ENCODE measurements at places on chromosomes 2 and 18. TPM values are rescaled to one million over a fixed set of nuclear protein-coding genes. Genes with fewer than 3 reads are reported as not detected.

DNA sequence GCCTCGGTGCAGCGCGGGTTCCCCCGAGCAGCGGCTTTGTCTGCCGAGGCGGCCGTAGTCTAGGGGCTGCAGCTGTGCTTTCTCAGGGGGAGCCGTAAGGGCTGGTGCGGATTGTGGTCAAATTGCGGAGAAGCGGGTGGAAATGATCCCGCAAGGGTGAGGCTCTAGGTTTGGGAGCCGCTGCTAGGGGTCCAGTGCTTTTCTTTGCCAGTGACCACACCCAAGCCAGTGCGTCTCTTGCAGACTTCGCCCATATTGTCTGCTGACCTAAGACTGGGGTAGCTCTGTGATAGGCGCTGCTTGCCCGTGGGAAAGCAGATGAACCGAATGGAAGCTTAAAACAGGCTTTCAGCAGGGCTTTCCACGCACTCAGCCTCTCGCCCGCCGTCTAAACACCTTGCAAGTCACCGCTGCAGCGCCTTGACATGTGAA lies 2.1 kb downstream of the DPYSL5 start:
- H3K4me3 ChIP-seq = no peak overlapping the region
- H3K36me3 ChIP-seq = no peaks in the 10 kb centered on the region
- no peak overlapping the region for H3K27ac ChIP-seq
- peaks cover 49% of the 10 kb centered on the region for H3K27me3 ChIP-seq

- DNase-seq = no peak
- no peaks in the 10 kb centered on the region for H3K36me3 ChIP-seq
- H3K27me3 ChIP-seq = peaks cover 3% of the 10 kb centered on the region
- no peaks in the 10 kb centered on the region for H3K4me1 ChIP-seq
- H3K27ac ChIP-seq = no peak overlapping the region
- no peak overlapping the region for H3K4me3 ChIP-seq
Measured at GRCh38 chr2:46258937-46259776, 38.0 kb upstream of the EPAS1 start.

Gene GPR45
- total RNA-seq = not detected

Gene CYP27A1
- total RNA-seq = 0.12 TPM

Data from activated CD4-positive, alpha-beta T cell treated with anti-CD3 and anti-CD28 coated beads for 36 hours (primary cell).